ENCODE measurements at places on chromosomes 5 and 9.
A peak's percentile ranks its signal among the peaks of the same experiment; 100 is the strongest.

DNA sequence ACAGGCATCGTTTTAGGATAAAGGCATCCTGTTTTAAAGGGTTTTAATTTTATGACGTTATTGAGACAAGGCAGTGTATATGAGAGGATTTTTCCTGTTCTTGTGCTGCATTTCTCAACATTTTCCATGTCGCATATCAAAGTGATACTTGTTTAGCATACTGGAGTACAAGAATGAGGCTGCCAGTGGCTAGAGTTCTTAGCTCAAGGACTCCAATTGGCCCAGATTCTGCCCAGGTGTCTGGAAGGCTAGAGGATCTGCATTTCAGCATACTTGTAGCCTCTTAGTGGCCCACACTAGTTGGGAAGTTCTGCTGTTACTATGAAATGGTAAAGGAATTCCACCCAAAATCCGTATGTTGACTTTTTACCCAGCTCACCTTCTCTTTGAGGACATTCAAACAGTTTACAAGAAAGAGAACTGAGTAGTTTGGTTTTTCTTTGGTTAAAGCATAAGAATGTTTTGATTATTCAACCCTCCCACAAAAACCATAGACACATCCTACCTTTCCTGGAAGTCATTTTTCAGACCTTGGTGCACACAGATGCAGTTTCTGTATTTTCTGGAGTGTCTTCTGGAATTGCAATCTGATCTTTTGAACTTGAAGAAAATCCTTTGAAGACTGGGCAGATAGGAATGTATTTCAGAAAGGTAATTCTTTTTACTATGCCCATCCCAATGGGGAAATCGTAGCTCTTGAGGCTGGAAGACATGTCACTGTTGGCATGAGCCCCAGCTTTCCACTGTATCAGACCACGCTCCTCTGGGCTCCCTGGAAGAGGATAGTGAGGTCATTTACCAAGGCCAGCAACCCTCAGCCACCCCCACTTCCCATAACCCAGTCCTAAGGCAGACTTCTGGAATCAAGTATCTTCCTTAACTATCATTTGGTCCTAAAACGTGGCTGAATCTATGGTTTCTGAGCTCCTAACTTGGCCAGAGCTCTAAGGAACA is 11.3 kb downstream of the SLC23A1 start:
- DNase-seq, result no peak

DNA sequence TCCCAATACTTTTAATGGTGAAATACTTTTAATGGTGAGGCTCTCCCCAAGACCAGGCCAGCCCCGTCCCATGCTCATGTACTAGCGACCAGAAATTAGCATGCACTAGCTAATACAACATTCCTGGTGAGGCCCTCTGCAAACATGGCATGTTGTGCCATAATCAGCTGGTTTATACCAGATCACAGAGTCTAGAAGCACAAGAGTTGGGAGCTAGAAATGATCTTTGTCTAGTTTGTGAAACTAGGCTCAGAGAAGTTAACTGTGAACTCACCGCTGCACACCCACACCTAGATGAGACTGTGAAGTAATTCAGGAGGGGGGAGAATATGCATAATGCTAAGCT is 37.4 kb downstream of the MTMR12 start:
- no peak for DNase-seq

- DNase-seq, result no peak
These were observed 282.6 kb downstream of the IRX1 start for GRCh38 chr5:3878267-3878666.

GRCh38 chr5:168752012-168752411 is 172.8 kb upstream of the PANK3 start:
- DNase-seq, result no peak

GRCh38 chr5:81850501-81851357 is 99.8 kb upstream of the SSBP2 start:
- no peak for DNase-seq

- peak; percentile 48 for DNase-seq
These were observed 1.6 kb upstream of the SEC16A start for GRCh38 chr9:136484153-136485048.

DNA sequence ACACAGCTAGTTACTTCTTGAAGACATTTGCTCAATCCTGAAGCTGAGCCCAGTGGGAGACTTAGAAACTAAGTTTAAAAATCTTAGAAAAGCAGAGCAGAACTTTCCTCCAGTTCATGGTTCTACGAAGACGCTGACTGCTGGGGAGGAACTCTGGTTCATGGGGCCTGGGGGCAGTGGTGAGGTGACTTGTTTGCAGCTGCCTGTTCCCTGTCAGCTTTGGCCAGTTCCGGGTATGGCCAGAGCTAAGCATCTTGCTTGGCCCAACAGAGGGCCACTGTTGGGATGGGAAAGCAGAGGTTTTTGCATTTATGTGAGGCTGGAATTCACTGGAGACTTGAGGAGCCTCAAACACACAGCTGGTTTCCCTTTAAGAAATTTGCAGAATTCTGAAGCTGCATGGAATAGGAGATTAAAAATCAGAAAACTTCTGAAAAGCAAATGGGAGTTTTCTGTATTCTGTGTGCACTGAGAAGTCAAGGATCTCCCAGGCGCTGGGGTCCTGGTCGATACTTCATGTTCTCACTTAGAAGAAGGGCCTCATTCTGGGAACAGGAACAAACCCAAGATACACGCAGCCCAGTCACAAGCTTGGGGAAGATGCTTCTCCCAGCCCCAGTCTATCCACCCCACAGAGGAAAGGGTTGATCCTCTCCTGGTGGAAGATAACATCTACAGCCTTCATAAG is 10.6 kb upstream of the HMHB1 start:
- no peak for DNase-seq

DNA sequence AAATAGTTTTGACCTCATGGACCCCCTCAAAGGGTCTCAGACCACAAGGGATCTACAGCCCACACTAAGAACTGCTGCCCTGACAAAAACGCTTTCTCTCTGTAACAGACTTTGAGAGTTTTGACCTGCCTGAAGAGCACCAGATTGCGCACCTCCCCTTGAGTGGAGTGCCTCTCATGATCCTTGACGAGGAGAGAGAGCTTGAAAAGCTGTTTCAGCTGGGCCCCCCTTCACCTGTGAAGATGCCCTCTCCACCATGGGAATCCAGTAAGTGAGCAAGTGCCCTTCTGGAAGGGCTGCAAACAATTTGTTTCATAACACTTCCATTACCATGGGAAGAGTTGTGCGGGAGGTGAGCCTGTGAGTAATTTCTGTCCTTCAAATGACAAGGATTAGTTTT is 6.0 kb downstream of the PTTG1 start:
- no peak for DNase-seq

DNA sequence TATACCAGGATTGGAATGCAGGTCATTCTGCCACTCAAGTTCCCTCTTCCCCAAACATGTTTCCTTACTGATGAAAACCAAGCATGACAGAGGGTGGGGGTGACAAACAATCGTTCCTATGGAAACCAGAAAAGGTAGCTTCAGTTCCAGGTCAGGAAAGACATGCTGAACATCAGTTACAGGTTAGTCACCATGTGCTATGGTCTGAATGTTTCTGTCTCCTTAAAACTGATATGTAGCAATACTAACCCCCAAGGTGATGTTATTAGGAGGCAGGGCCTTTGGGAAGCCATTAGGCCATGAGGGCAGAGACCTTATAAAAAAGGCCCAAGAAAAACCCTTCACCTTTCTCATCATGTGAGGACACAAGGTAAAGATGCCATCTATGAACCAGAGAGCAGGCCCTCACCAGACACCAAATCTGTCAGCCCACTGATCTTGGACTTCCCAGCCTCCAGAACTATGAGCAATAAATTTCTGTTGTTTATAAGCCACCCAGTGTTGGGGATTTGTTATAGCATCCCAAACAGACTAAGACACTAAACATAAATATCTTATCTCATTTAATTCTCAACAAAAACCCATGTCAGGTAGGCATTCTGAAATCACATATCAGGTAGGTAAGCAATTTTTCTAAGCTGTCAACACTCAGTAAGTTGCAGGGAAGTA is 15.7 kb upstream of the SH3RF2 start:
- DNase-seq, result no peak

DNA sequence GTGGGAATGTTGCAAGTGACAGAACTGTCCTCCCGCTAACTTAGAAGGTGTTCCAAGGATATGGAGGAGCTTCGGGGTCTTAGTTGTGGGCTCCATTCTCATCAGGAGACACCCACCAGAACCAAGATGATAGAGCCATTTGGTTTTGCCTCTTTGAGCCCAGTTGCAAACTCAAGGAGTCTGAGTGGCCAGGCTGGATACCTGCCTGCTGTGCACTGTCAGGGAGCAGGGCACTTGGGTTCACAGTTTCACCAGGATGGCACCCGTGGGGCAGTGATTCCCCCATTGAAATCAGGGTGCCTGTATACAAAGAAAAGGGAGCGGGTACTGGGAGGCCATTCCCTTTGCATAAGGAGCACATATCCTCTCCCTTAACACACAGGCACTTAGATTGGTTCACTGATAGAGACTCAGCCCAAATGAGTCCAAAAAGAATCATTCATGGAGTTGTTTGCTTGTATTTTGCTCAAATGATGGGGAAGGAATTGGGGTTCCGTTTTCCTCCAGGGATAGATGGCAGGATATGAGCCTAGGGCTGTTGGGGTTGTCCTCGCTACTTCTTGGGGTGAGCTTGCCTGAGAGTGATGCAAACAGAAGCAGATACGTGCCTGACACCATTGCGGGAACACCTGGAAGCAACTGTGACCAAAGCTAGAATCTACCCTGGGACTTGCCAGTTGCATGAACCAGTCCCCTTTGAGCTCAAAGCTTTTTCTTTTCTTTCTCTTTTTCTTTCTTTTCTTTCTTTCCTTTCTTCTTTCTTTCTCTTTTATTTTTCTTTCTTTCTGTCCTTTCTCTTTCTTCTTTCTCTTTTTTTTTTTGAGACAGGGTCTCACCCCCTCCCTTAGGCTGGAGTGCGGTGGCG is 1.3 kb upstream of the PRR7 start:
- peak; percentile 86 for DNase-seq

DNA sequence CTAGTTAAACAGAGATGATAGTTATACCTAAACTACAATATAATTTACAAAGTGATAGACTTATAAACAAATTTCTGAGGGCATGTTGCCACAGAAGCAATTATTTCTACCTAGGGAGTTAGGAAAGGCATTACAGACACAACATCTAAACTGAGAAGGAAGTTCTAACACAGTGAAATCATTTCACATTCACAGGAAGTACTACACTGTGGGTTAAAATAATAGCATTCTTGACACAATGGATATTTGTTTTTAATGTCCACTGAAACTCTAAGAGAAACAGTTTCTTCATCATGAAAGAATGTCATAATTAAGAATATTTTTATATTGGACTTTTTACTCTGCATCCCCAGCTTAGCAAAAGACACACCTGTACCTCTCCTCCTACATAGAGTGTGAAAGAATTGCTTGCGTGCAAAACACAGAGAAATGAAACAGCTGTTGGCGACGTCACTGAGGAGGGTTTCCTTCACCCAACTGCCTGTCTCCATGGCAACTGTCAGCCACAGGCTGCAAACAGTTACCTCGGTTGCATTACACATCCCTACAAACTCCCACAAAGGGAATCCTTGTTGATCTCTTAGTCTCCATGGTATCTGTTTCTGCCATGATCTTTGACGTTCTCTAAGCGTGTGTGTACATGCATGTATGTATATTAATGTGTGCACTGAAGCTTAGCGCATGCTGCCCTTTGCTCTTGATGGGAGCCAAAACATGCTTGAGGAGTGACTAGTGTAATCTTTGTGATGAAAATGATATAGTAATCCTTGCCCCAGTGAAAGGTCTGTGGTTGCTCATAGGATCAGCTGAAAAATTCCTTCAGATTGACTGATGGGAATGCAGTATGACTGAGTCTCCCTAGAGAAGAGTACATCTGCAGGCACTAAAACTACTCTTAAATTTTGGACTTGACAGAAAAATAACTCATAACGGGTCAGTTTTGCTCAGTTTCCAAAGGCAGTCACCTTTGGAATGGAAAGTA is 168.5 kb downstream of the ACTL7B start:
- DNase-seq, result no peak

GRCh38 chr5:82106207-82106606 is 134.4 kb downstream of the ATG10 start:
- no peak for DNase-seq

DNA sequence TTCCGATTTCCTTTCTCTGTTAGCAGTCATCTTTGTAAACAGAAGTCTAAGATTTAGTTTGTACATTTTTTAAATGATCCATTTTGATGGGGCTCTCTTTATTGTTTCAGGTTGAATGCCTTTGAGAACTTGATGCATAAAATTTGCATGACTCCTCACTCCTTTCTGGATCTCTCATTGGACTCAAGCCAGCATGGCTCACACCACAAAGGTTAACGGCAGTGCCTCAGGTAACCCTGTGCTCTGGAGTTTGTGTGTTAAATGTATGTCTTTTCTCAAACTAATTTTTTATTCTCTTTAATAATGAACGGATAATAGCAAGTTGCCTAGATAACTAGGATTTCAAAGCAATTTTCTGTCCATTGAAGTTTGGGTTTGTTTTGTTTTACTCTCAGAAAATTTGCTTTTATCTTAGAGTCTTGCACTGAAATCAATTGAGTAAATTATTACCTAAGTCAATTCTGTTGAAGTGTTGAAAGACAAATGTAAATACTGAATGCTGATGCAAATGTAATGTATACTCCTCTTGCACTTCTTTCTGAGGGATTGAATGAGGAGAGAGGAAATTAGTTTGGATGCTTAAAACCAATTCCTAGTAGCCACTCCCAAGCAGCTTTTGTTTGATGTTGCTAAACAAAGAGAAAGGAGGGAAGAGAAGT is 164.6 kb upstream of the DMRT1 start:
- DNase-seq, result no peak

- no peak for DNase-seq
These were observed 18.6 kb upstream of the MTMR12 start for GRCh38 chr5:32331217-32331934.

DNA sequence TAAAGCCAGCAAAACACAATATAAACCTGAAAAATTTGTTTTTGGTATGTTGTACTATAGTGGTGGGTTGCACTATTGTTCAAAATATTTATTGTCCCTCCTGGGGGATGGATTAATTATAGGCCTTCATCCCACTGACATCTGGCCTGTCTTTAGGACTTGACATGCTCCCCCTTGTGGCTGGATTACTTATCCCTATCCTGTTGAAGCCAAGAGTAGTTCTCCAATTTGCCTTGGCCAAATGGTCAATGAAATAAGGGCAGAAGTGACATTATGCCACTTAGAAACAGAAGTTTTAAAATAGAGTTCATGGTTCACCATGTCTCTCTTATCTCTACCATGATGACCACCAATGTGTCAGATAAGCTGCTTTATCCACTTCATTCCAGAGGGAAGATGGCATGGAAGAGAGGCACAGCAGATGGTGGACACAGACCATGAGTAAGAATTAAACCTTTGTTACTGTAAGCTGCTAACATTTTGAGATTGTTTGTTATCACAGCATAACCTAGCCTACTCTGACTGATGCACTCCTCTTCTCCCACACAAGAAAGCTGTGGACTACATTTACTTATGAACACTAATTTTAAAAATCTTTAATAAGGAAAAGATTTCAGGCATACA is 29.2 kb upstream of the ARHGEF28 start:
- no peak for DNase-seq

DNA sequence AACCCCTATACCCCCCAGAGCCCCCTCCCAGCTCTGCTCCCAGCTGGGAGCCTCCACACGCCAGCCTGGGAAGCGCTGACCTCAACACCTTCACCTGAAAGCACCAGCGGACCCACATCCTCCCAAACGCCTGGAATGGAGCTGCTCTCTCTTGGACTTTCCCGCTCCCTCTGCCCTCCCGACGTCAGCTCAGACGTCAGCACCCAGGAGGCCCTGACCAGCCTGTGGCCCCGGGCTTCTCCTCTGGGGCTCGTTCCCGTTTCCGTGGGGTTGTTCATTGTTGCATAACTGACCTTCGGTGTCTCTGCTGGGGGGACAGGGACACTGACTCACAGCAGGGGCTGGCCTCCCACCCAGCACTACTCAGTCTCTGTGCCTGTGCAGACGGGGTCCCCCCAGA is 35.0 kb upstream of the SLC6A3 start:
- DNase-seq, result peak; percentile 20
